Amniotic epithelial cell (primary cell): ENCODE measurements at places on chromosomes 6 and 20.

DNA sequence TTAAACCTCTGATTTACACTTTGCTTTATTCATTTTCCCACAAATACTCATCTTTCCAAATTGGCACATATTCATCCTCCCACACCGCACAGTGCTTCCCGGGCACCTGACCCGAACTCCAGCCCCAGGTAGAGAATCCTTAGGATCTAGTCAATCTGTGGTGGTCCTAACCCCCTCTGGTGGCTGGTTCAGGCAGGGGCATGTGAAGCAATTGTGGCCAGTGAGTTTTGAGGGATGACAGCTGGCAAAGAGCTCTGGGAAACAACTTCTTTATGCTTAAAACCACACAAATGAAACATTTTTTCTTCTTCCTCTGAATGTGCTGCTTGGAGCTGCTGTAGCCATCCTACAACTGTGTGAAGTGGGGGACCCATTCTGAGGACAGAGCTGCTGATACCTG lies 54.7 kb downstream of the ELOVL5 start:
- DNase-seq: no peak

DNA sequence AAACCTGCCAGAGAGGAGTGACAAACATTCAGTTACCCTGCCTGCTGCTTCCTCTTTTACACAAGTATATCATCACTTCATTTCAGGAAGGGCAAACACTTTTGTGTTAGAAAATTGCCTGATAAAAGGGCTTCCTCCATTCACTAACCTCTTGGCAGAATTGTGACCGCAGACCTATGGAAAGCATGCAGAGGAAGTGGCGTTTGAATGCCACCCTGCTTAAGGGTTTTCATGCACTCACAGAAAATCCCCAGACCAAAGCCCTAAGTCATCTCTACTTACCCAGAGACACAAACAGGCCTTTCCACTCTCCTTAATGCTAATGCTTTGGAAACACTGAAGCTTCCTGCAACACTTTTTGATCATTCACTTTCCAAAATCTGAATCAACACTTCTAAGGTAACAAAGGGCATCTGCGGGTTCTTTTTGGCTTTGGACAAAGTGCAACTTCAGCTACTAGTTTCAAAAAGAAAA lies 22.1 kb upstream of the RALGAPA2 start:
- DNase-seq: no peak

GRCh38 chr20:51423290-51423667 lies 119.2 kb downstream of the NFATC2 start:
- DNase-seq: no peak

DNA sequence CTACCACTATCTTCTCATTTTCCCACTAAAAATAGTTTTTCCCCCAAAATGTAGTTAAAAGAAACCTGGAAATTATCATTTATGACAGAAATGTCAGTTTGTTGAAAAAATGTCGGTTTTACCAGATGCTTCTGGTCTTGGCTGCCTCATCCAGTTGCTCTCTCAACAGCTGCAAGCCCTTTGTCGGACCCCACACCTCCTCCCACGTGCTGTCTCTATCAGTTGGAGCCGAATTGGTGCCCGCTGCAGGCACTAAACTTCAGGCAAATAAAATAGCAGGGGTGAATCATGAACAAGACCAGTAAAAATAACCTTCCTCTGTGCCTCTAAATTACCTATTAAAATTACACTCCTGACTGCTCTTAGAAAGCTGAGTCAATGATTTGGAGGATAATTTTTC lies 129.5 kb upstream of the CEP162 start:
- DNase-seq: no peak

DNA sequence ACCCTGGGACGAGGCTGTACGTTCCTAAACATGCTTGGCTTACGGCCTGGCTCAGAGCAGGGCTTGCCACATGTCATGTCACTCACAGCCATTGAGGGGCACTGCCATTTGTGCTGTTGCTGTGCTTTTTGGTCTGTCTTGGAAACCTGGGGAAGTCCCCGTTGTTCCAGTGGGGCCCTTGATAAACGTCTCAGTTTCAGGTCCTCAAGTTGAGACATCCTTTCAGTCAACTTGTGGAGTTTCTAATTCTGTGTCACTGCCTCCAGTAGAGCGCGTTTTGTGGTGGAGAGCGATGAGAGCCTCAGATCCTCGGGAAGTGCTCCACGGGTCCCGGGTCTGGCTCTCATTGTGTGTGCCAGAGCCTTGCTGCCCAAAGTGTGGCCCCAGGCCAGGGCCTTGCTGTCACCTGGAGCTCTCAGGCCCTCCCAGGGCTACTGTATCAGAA lies 43.0 kb upstream of the CCR6 start:
- DNase-seq: no peak
